Activated CD8-positive, alpha-beta memory T cell treated with anti-CD3 and anti-CD28 coated beads, Interleukin-2, amount 50 U/mL, for 48 hours (primary cell): ENCODE measurements at places on chromosomes 5 and 9.

DNA sequence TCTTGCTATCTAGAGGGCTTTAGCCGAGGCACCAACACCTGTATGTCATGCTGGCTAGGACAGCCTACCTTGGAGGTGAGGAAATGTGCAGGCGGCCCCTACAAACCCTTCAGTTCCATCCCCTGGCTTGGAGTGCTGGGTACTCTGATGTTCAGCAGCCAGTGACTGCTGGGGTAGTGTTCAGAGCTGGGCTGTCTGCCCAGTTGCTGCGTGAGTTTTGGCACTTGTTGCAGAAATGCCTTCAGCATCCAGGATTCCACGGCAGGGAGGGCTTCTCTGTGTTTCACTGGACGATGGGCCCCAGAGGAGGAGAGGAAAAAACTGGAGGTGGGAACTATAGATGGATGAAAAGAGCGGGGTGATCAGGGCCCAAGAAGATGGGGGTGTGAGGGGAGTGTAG, 10.4 kb downstream of the SWI5 start:
- no peak for DNase-seq

- DNase-seq = no peak
These were observed 18.1 kb downstream of the YTHDC2 start for GRCh38 chr5:113531481-113532159.

DNA sequence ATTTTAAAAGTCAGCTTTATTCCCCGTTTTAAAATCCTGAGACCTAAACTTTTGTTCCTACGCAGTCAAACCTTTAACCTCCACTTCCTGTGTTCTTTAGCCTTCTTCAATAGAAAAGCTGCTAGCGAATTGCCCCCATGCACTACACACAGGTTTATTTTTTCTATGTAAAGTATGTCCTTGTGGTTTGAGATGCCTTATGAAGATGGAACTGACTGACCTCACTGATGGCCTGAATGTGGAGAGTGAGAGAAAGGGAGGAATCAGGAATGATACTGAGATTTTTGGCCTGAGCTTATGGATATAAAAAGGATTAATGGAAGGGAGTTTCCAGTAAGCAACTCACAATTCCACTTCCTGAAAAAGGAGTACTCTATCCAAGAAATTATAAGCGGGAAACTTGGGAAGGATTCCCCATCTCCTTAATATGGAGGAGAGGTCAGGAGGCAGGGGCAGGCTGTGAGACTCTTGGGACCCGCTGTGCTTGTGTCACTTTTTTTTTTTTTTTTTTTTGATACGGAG, 89.5 kb downstream of the UGCG start:
- no peak for DNase-seq

- no peak for DNase-seq
These were observed 151.0 kb upstream of the MSX2 start for GRCh38 chr5:174573221-174573994.

DNA sequence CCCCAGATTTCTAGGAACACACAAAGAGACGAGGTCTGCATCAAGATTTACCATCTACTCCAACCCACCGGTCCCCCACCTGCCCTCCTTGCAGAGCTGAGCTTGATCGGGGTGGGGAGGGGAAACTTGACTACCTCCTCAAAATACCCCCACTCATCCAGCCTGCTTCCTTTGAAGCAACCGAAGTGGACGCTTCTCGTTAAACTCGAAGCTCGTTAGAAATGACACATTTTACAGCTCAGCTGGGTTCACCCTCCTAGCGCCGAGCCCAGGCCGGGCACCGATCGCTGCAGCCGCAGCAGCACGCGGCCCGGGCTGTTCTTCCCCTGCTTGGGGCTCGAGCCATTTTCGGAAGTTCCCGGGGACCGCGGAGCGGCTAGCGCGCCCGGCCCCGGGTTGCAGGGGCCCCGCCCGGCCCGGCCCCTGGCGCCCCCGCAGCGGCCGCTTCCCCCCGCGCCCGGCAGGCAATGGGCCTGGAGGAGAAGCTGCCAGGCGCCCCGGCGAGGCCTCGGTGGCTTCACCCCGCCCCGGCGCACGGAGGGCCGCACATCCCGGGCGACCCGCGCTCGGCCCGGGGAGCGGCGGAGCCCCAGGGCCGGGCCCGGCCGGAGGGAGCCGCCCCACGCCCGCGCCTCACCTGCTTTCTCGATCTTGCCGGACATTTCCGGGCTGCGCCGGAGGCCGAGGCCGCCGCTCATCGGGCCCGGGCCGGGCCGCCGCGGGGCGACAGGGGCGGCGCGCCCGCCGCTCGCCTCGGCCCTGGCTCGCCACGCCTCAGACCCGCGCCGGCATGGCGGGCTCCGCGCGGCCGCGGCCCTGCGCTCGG, 530 bp downstream of the RAPGEF1 start:
- DNase-seq = peak; percentile 75

- DNase-seq = no peak
These were observed 38.8 kb downstream of the SFXN1 start for GRCh38 chr5:175516933-175517823.

GRCh38 chr5:73201547-73202513, 28.8 kb downstream of the TMEM174 start:
- DNase-seq = peak; percentile 90

DNA sequence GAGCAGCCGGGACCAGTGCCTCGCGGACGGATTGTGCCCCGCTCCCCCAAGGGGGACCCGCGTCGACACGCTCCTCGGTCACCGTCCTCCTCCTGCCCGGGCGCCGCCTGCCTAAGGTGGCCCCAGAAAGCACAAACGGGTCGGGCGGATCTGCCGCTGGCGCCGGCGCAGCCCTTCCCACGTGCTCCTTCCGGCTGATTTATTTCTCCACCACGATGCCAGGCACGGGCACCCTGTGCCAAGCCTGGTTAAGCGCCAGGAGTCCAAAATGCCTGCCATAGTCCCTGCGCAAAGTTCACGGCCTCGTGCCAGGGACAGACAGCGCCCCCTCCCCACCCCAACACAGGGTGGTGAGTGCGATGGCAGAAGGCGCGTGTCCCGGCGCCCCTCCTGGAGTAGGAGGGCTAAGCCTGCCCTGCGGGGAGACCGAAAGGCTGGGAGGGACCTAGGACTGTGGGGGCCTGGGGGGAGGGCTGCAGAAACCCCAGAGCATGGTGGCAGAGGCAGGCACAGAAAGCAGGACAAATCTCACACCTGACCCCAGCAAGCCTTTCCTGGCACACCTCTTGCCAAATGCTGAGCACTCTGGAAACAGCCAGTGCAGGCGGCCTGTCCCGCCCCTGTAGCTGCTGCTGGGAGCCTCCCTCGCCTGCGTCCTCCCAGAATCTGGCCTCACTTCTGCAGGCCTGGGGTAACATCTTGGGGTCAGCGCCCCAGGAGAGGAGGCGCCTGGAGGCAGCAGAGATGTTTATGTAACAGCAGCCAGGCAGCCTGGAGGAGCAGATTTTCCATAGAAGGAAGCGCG, 1.1 kb upstream of the NOTCH1 start:
- DNase-seq = peak; percentile 77
